ENCODE measurements at places on chromosomes 5 and 9. TPM values are rescaled to one million over a fixed set of nuclear protein-coding genes. Genes with fewer than 3 reads are reported as not detected.

TAS2R1 gene
- not detected for total RNA-seq

SHISAL2B gene
- total RNA-seq: not detected

SLC36A3 gene
- total RNA-seq: not detected

DNA sequence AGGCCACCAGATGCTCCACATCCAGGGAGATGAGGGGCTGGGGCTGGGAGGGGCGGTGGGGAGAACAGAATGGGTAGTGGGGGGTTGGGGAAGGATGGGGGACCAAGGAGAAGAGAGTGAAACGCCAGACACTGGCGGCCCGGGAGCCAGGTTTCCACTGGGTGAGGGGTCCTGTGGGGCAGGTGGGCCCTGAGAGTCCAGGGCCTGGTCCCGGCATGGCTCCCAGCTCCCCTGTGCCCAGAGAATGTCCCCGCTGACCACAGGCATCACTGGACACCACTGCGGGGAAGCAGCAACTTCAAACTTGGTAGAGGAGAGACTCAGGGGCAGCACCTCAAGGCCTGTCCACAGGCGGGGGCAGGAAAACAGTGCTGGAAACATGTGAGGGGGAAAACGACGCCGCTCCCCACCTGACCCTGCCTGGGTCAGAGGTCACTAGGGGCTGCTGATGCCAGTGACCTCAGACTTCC is 13.2 kb downstream of the NINJ1 start:
- DNase-seq: peak; percentile 0

DNA sequence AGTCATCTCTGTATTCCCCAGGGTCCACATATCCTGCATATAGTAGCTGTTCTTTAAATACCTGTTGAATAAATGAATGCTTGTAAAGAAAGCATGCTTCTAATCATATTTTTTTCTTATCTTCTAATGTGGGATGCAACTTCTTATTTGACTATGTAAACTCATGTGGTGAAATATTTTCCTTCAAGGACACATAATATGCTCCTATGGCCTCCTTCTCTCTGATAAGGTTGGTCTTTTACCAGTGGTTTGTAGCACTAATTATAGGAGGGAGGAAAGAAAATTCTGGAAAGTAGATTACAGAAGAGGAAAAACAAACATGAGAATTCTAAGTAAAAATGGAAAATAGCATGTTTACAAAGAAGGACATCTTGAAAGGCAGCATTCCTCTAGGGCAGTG is 28.6 kb upstream of the C5orf63 start:
- no peak for DNase-seq

GRCh38 chr5:109987970-109988369 is 298.2 kb downstream of the MAN2A1 start:
- DNase-seq: no peak

- DNase-seq: no peak
These were observed 79.2 kb upstream of the SPRY4 start for GRCh38 chr5:142404046-142404477.

GRCh38 chr9:35395076-35395705 is 94.7 kb upstream of the RUSC2 start:
- no peak for DNase-seq

GRCh38 chr9:123434619-123435240 is 78.7 kb downstream of the CRB2 start:
- no peak for DNase-seq

DNA sequence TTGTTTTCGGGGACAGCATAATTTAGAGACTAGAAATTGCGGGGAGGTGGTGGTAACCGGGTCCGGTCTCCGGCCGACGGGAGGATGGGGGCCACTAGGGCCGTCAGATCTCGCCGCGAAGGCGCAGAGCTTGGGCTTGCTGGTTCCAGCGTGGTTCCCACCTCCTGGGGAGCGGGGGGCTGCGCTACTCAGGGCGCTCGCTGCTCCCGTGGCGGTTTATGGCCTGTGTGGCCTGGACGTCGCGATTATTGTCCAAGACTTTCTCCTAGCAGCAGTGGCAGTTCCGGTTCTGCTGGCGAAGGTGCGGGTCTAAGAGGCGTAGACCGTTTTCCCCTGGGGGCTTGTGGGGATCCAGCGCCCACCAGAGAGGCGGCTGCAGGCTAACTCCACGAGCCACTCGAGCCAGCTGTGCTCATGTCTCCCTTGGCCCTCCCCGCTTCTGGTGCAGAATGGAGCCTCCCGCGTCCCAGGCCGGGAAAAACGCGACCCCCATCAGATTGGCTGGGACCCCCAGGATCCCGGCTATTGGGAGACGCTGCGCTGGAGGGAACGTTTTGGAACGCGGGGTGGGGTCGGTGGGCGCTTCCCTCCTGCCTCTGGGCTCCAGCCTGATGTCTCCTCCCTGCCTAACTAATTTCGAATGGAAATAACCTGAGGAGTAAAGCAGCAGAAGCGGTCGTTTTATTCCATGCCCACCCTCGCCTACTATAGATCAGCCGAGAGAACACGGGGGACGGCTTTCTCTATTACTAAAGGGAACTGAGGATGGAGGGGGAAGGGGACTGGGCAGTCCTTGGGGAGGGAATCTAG is 87.1 kb downstream of the ENTREP1 start:
- no peak for DNase-seq

DNA sequence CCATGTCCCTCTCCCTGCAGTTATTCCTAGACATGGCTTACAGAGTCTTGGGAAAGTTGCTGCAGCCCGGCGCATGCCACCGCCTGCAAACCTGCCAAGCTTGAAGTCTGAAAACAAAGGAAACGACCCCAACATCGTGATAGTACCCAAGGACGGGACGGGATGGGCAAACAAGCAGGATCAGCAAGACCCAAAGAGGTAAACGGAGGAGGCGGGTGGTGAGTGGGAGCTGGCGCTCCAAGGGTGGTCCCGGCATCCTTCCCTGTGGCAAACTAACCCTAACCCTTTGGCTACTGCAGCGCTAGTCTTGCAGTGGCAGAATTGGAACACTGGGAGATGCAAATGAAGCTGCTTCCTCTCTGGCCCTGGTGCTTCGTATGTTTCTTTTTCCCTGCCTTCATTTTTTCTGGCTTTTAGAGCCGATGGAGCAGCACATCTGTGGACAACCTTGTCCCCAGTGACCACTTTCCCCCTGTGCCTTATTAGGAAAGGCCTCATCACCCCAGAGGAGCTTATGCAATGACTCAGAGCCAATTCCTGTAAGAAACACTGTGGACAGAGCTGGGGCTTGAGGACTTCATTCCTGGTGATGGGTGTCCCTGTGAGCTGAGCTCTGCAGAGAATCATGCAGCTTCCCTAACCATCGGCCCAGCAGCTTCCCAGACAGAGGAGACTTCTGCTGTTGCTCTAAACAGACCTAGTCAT is 38.9 kb downstream of the PRRC2B start:
- DNase-seq: no peak

All from T-cell (primary cell).